ENCODE measurements at places on chromosomes 12 and 14.

GRCh38 chr12:94643606-94644005 lies 6.8 kb downstream of the TMCC3 start:
- DNase-seq = no peak

GRCh38 chr12:120941846-120942405 lies 36.4 kb upstream of the HNF1A start:
- DNase-seq = no peak

DNA sequence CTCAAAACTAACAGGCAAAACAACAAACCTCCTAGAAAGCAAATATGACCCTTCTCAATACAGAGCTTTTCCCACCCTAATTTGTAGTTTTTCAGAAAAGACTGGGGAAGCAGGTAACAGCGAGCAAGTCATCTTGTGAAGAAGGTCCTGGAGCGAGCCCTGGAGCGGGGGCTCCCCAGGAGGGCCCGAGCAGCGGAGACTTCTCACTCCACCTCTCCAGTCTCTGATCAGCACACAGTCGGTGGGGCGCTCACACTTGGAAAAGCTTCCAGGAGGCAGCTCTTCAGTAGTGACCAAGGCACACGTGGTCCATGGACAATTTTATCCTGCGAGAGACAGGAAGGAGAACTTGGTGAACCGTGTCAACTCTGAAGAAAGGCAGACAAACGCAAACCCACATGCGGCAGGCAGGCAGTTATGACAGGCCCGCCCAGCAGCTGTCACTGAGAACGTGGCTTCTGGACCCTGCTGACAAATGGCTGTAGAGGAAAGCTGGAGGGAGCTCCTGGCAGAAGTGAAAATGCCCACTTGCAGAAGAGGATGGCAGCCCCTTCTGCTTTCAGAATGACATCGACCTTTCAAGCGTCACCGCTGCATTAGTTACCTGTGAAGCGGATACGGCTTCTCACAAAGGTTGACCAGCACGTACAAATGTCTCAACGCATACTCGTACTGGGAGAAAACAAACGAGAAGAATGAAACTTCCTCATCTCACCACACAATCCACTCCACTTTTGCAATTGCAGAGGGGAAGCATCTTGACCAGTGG lies 44.2 kb downstream of the LGMN start:
- DNase-seq = no peak

GRCh38 chr14:68473069-68473468 lies 319.8 kb downstream of the ZFP36L1 start:
- DNase-seq = no peak

- no peak for DNase-seq
Measured at GRCh38 chr12:102816816-102817434, 100.1 kb downstream of the PAH start.

DNA sequence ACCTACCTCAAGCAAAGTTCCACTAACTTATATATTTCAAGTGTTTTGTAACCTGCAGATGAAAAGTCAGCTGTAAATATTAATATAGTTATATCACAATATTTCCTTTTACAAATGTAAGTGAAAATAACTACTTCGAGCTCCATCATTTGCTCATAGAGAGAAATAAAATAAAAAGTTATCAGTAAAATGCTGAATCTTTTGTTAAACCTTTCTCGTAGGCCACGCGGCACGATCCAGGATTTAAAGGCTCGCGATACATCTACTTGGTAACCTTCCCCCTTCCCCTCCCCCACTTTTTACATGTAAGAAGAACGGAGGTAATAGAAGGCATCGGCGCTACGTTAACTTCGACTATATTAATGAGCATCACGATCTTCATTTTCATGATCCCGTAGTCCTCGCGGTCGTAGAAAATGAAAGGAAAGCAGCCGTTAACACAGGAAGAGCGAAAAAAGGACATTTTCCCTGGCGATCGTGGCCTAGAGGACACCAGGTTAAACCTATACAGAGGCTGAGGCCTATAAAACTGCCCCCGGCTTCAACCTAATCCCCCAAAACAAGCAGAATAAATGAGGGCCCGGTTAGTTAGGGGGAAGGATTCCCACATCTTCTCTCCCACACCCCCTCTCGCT lies 508 bp downstream of the HNRNPC start:
- peak; percentile 36 for DNase-seq

DNA sequence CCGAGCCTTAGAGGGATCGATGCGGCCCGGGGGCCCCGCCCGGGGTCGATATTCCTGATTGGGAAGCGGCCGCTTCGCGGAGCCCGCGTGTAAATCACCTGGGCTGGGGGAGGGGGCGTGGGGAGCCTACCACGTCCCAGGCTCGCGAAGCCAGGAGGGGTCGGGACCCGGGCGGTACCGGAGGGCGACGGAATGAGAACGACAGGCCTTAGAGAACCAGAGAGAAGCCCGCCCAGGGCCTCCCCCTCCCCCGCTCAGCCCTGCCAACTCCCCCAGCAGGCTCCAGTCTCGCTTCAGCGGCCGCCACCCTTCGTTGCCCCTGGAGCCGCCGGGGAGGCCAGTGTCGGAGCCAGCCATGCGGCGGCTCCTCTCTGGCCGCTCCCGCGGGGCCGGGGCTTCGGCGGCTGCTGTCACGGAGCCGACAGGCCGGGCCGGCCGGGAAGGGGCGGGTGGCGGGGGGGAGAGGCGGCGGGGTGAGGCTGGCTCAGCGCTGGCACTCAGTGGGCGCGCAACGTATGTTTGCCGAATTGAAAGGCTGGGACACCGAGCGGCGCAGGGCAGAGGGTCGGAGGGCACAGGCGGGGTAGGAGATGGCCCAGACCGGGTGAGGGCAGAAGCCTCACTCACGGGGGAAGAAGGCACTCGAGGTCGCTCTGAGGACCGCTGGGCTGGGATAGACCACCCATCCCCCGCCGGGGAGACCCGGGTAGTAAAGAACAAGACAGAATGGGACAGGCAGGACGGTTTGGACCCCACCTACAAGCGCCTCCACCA lies 1.4 kb upstream of the DNAJC22 start:
- no peak for DNase-seq

DNA sequence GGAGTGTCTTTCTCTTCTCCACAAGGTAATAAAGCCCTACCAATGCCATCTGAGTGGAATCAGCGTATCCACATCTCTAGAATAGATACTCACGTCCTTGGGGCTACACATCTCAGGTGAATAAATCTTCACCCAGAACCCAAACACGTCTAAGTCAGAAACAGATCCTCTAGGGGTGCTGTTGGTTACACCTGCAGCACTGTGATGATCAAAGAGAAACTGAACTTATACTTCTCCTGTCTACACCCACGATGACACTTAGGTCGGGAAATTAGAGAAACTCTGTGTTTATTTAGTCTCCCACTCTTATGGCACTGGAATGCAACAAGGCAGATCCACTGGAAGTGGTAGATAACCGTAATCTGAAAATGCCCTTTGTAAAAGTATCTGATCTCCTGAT lies 46.2 kb downstream of the WIF1 start:
- no peak for DNase-seq

DNA sequence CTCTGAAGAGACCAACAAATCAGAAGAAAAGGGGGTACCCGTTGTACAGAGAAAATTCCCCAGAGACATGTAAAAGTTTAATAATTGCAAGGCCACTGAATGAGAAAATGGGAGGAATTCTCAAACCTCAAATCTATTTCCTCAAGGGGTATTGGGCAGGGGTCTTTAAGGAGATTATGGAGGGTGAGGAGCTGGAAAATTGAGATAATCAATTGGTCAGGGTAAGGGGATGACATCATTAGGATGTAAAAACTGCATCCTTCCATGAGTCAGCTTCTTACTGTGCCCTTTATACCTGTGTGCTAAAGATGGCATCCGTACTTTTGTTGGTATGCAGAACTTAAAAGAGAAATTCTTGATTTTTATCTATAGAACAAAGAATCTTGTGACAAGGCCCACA lies 641.5 kb downstream of the LRFN5 start:
- no peak for DNase-seq

DNA sequence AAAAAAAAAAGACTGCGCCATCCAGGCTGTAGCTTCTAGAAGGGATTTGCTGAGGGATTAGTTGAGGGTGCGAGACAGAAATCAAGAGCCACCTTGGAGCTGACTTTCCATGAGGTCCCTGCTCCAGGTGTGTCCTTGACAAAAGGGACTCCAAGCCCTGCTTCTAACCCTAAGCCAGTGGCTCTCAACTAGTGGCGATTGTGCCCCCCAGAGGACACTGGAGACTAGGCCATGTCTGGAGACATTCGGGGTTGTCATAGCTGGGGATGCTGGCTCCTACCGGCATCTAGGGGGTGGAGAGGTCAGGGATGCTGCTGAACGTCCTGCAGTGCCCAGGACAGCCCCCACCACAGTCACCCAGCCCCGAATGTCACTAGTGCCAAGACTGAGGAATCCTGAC lies 40.6 kb downstream of the SPRING1 start:
- DNase-seq = no peak

DNA sequence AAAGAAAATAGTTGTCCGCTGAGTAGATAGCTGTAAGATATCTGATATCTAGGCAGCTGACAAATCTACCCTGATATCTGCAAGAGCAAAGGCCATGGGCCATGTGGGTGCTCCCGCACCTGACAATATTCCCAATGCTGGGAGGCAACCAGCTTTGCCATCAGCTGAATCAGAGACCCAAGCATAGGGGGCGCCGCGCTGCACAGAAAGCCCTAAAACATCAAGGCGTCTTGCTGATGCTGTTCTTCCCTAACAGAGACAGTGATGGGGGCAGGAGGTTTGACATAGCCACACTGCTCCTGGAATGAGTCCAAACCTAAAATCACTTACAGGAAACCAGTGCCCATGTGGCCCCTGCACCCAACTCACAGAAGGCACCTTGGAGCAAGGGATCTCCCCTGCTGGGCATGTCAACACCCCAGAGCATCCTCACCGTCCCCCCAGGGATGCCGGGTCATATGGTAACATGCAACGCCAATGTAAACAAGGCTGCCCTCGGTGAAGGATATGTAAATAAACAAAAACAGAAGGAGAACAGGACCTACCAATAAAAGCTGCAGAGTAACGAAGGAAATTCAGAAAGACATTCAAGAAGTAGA lies 199.5 kb downstream of the TMEM132D start:
- DNase-seq = no peak

- no peak for DNase-seq
Measured at GRCh38 chr14:63394841-63395240, 76.1 kb upstream of the GPHB5 start.

GRCh38 chr12:109725321-109726105 lies 11.9 kb downstream of the FAM222A start:
- DNase-seq = no peak

- DNase-seq = no peak
Measured at GRCh38 chr14:77849711-77850110, 49.8 kb downstream of the ADCK1 start.

DNA sequence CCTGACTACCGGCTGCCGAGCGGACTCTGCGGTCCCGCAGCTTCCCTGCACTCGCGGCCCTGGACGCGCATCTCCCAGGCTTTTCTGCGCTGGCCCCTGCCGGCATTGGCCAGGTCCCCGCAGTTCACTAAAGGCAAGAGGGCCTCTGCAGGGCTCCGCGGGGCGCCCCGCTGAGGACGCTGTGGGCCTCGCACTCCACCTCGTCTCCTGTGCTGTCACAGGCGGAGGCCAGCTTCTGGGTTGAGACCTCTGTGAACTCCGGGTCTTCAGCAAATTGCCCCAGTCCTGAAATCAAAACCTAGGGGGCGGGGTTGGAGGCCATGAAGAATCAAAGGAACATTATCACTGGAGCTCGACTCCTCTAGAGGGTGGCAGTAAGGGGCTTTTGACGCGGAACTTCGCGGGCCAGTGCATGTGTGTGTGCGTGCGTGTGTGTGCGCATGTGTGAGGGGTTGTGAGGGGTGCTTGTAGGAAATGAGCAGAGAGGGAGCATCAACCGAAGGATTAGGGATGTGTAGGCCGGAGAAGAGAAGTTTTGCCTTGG lies 68.5 kb upstream of the CAPRIN2 start:
- no peak for DNase-seq

GRCh38 chr12:13566292-13566691 lies 369.8 kb downstream of the EMP1 start:
- no peak for DNase-seq

- DNase-seq = no peak
Measured at GRCh38 chr14:70924521-70924920, 17.3 kb downstream of the PCNX1 start.

DNA sequence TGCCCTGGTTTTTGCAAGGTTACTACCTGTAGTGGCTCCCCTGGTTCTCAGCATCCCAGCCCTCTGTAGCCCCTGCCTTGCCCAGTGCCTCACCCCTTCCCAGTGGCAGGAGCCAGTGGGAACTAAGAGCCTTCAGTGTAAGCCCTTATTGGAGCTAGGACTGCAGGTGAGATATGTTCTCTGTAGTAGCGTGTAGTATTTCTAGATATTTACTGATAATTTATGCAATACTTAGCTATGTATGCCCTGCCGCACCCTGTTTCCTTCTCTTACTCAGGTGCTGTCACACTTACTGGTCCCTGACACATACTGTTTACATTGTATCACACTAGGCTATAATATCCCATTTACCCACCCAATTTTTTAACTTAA lies 3.6 kb downstream of the BMAL2 start:
- DNase-seq = no peak

GRCh38 chr14:51561141-51561540 lies 90.6 kb upstream of the FRMD6 start:
- DNase-seq = no peak

- no peak for DNase-seq
Measured at GRCh38 chr14:84591827-84592445, 938.0 kb upstream of the FLRT2 start.

- DNase-seq = no peak
Measured at GRCh38 chr12:53766881-53767280, 15.1 kb upstream of the CISTR start.

DNA sequence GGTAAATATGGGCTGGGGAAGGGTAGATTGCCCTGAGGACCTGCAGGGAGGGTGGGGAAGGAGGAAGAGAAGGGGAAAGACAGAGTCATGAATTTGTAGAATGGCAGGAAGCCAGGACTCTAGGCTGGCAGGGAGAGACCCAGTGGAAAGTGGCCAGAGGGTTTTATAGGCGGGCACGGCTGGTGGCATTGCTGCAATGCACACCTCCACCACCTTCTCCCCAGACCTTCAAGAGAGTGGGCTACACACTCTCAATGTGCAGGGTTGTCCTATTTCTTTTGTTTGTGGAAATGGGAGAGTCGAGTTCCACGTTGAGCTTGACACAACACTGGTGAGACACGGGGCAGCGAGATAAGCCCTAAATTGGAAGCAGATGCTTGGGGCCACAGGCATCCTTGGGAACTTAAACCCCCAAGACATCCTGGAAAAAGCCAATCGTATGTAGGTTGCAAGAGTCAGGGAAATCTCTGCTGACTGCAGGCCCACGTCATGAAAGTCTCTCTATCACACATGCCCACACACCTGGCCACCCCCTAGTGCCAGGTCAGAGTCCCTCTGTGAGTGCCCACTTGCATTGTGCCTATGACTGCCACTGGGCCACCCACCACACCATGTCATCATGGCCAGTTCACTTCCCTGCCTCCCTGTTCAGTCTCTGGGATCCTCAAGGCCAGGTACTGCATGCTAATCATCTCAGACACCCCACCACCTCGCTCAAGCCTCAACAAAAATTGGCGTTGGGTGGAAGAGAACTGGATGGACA lies 38.0 kb upstream of the BDKRB2 start:
- DNase-seq = peak; percentile 77

All from AG09319 (cell line).